NCI-H1092 (cell line): ENCODE measurements at places on chromosomes 7 and 10.

GRCh38 chr10:127374074-127374680 is 174.9 kb upstream of the NPS start:
- no peak for DNase-seq

GRCh38 chr7:50305583-50306493 is 1.3 kb downstream of the IKZF1 start:
- DNase-seq, result no peak

DNA sequence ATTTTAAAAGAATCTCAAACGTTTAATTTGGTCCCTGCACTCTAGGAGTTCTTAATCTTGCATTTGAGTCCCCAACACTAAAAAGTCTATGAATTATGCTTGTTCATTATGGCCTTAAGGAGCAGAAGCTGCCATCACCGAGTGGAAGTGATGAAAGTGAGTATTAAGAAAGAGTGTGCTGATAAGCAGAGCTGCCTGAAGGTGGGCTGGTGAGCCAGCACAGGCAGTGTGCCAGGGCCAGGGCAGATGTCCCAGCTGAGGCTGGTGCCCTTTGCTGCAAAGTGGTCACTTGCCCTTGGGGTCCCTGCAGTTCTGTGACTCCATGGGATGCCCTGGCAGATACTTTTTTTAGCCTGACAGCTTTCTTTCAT is 72.9 kb upstream of the LOXL4 start:
- DNase-seq, result no peak

DNA sequence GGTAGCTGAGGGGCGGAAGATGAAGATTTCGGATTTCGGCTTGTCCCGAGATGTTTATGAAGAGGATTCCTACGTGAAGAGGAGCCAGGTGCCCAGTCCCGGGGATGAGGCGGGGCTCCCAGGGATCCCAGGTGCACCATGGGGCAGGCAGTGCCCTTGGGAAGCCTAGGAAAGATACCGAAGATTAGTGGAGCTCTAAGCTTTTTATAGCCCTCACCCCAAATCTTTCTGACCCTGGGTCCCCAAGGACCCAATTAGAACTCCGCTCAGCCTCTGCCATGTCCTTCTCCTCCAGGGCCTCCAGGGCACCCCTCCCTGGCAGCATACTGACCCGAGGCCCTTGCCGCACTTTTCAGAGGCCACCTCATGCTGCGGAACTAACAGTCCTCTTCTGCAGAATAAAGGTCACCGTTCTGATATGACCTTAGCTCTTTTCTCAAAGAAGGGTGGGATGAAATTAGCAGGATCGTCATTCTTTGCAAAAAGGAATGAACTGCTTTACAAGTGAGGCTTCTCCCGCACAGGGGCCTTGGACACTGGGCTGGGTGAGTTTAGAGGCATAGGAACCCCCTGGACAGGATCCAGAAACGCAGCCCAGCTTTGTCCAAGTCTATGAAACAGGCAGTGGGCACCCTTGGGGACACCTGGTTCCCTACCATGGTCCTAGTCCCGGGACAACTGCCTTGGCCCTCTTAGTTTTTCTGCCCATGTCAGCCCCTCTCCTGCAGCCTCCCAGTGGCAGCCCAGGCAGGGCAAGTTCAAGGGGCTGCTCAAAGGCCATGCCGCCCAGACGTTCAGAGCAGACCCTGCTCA is 17.9 kb upstream of the CSGALNACT2 start:
- no peak for DNase-seq

- DNase-seq, result no peak
These were observed 15.5 kb upstream of the SEMA3C start for GRCh38 chr7:80934321-80934720.

GRCh38 chr7:98049034-98049433 is 57.6 kb upstream of the LMTK2 start:
- no peak for DNase-seq

- no peak for DNase-seq
These were observed 321.8 kb downstream of the TCERG1L start for GRCh38 chr10:130989670-130990232.

- DNase-seq, result no peak
These were observed 307.6 kb upstream of the PHYHIPL start for GRCh38 chr10:58868736-58869435.

DNA sequence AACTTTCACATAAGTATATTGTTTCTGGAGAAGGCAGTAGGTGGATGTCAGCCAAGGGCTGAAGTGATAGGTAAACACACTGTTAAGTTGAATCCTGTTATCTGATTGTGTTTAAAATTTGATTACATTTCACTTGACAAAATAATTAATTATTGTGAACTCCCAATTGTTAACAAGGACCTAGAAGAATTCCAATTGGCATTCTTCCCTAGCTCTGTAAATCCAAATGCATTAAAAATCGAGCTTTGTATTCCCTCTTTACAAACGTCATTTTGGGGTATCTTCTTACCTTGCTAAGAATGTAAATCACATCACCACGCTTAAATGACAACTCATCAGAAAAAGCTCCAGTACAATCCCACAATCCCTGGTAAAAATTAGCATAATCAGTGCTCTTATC is 179.9 kb downstream of the SKAP2 start:
- DNase-seq, result peak; percentile 48

- no peak for DNase-seq
These were observed 5.4 kb downstream of the SAP25 start for GRCh38 chr7:100568176-100568895.

DNA sequence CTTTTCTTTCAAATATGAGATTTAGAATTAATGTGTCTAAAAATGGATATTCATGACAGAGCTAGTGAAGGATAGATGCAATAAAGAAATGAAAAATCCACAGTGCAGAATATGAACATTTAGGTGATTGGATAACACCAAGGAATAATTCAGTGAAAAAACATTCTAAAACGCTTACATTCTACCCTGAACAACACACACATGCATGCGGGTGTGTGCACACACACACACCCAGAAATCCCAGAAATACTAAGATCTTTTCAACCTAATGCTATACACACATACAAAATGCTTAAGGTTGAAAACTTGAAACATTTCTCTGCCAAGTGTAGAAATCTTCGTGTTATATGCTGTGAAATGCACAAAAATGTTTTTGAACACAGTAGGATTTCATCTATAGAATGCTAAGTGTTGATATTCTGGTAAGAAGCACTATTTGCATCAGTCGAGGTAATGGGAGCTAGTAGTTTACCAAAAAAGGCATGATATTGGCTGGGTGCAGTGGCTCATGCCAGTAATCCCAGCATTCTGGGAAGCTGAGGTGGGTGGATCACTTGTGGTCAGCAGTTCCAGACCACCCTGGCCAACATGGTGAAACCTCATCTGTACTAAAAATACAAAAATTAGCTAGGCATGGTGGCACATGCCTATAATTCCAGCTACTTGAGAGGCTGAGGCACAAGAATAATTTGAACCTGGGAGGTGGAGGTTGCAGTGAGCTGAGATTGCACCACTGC is 600.6 kb downstream of the PHTF2 start:
- no peak for DNase-seq

GRCh38 chr10:13950543-13950939 is 363.8 kb downstream of the PRPF18 start:
- no peak for DNase-seq

DNA sequence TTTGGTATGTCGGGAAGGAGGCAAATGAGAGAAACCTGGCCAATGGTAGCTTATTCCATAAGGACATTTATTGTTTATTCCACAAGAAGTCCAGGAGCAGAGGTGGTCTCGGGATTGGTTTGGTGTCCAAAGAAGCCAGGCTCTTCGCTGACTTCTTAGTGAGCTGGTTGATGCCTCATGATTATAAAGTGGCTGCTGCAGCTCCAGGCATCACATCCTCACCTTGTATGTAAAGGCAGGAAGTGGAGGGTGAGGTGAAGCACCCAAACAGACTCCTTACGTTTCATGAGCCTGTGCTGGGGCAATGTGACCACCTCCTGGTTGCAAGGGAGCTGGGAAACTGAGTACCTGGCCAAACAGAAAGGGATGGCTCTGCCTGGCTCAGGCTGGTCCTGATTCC is 92.4 kb downstream of the MYL10 start:
- DNase-seq, result no peak
